Right cardiac atrium (tissue), 5 donors: ENCODE measurements at places on chromosomes 13 and 19.

GRCh38 chr13:79389026-79389425 is 17.0 kb downstream of the RBM26 start:
- DNase-seq, result no peak

DNA sequence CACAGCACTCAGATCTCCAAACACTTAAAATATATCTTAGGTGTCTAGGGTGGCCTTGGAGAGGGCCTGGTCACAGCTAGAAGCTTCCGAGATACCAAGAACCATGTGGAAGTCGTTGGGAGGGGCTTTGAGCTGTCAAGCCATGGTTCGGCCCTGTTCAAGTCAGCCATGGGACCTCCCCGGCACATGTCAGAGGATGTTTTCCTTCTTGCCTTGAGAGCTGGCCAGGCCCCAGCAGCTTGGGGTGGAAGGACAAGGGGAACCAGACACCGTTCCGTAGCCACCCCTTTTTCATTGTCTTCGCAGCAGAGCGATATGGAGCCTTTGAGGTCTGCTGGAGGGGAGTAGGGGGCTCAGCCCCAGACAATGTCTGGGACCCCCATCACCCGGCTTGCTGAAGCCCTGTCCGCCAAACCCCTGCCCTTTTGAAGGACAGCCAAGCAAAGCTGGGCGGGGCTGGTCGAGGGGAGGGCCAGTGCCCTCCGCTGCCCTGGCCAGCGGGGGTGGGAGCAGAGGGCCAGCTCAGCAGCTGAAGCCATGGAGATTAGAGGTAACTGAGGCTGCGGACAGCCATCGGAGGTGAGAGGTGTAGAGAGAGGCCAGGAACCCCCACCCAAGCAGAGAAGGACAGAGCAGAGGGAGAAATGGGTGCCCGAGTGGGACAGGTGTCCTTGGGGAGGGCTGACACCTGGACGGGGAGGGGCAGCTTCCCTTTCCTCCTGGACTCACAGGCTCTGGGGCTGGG is 435 bp downstream of the KLK11 start:
- peak; percentile 29 for DNase-seq

GRCh38 chr13:99496184-99497142 is 4.8 kb upstream of the TM9SF2 start:
- DNase-seq, result peak; percentile 44

- no peak for DNase-seq
Observed at GRCh38 chr13:73018336-73018735, 40.5 kb upstream of the KLF5 start.

DNA sequence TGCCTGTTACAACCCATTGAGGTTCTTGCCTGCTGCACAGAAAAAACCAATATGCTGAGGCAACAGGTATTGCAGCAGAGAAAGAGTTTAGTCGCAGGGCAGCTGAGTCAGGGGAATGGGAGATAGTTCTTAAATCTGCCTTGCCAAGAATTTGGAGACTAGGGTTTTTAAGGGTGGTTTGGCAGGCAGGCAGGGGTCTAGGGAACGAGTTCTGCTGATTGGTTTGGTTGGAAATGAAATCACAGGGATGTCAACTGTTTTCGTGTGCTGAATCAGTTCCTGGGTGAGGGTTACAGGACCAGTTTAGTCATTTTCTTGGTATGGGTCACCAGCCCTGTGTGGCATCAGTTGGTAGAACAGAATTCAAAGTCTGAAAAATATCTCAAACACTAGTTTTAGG is 36.6 kb downstream of the PDS5B start:
- no peak for DNase-seq

DNA sequence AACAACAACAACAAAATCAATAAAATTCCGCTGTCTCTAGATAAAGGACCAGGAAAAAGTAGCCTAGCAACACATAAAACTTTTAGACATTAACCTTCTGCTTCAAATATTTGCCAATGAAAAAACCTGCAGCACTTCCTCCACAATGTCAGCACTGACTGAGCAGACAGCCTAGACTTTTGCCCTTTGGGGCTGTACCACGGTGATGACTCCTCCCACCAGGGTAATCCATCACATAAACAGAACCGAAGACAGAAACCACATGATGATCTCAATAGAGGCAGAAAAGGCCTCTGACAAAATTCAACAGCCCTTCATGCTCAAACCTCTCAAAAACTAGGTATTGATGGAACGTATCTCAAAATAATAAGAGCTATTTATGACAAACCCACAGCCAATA is 30.2 kb upstream of the TRPC4 start:
- no peak for DNase-seq

GRCh38 chr13:46682707-46683106 is 114.3 kb downstream of the ESD start:
- DNase-seq, result no peak

GRCh38 chr13:40589285-40590109 is 76.9 kb downstream of the FOXO1 start:
- no peak for DNase-seq

GRCh38 chr19:32406161-32407003 is 812 bp downstream of the DPY19L3 start:
- DNase-seq, result no peak
